Activated CD8-positive, alpha-beta memory T cell treated with anti-CD3 and anti-CD28 coated beads for 4 hours (primary cell): ENCODE measurements at places on chromosomes 5 and 9.

DNA sequence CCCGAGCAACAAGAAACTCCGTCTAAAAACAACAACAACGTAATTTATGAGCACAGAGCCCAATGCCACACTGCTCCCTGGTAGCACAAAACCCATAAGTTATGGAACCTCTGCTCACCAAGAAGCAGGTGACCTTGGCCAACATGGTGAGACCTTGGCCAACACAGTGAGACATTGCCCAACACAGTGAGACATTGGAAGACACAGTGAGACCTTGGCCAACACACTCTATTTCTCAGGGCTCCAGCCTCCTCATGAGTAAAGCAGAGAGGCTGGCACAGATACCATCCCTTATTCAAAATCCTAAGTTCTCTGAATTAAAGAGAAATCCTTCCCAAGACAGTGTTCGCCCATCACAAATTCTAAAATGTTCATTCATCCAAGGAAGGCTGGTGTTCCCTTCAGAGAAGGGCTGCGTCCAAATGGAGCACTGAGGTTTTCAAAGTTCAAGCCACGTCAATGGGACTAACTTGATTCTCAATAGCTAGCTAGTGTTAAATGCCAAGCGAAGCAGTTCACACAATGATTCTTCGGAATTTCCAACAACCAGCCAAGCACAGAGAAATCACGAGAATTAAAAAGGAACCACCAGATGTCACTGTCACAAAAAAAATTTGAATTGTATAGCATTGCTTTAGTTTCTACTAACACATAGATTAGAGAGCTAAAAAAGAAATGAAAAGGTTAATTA is 29.5 kb downstream of the TTC39B start:
- no peak for DNase-seq

- no peak for DNase-seq
These were observed 151.8 kb upstream of the MSX2 start for GRCh38 chr5:174572591-174572990.

- DNase-seq, result no peak
These were observed 1.1 kb upstream of the FAM78A start for GRCh38 chr9:131277287-131277909.

DNA sequence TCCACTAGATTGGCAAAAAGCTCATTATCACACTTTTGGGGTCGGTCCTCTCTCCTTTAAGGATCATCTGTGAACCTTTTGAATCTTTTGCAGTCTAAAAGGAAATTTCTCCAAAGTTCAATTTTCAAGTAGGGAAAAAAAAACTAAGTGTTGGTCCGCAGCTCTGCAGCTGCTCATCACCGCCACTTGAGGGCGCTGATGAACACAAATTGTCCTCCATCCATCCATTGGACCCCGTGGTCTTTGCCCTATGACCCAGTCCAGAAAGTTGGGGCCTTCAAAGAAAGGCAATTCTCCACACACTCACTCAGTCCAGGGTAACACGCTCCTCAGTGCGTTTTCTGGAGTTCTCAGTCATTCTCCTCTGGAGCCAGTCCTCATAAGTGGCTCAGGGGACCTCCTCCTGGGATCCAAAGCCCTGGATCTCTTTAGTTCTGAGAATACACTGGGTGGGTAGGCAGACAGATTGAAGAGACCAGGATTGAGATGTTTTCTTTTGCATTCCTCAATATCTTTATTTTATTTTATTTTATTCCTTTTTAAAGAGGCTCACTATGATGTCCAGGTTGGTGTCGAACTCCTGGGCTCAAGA is 63.6 kb upstream of the SLC28A3 start:
- DNase-seq, result no peak

- DNase-seq, result no peak
These were observed 22.8 kb upstream of the SCGB3A2 start for GRCh38 chr5:147855774-147856069.

- DNase-seq, result no peak
These were observed 262.3 kb downstream of the TAF11L14 start for GRCh38 chr5:17896605-17897004.

DNA sequence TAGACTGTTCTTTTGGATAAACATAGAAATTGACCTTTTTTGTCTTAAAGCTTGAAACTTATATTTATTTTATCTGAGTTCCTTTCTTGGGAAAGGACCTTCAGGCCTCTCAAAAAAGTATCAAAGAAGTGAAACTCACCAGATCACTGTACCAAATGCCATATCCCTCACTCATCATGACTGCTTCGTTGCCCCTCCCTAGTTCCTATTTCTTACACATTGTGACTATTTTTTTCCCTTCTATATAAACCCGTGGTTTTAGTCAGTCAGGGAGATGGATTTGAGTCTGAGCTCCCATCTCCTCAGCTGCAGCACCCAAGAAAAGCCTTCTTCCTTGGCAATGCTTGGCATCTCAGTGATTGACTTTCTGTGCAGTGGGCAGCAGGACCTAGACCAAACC is 129.4 kb downstream of the LPAR1 start:
- DNase-seq, result no peak

- DNase-seq, result peak; percentile 16
These were observed 511 bp downstream of the CYSTM1 start for GRCh38 chr5:140175367-140176030.

DNA sequence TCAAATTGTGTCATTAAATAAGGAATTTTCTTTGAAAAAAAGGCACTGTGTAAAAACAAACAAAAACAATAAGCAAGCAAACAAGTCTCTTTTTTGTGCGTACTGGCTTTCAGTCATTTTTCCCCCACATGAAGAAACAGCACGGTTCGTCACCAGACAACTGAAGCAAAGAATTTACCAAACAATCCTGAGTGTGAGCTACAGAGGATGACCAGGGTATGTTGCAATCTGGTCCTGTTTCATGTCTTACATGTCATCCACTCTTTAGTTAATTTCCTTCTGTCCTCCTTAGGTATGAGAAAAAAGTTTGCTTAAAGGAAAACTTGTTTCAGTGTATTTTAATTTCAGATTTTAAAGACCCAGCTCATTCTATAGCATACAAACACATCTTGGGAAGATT is 1080.7 kb upstream of the NUDT12 start:
- DNase-seq, result no peak

DNA sequence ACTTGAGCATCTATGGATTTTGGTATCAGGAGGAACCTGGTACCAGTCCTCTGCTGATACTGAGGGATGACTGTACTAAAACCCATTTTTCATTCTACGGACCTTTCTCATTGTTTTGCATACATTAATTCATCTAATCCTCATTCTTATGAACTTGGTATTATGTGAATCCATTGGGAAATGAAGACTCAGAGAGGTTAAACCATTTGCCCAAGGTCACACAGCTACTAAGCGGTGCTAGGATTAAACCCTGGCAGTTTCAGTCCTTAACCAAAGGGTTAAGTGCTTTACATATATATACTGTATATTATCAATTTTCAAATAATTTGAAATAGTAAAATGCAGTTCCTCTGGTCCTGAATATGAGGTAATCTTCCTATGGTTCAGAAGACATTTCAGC is 3.8 kb downstream of the CAMLG start:
- DNase-seq, result no peak

GRCh38 chr5:148523139-148523538 is 131.2 kb downstream of the HTR4 start:
- no peak for DNase-seq

DNA sequence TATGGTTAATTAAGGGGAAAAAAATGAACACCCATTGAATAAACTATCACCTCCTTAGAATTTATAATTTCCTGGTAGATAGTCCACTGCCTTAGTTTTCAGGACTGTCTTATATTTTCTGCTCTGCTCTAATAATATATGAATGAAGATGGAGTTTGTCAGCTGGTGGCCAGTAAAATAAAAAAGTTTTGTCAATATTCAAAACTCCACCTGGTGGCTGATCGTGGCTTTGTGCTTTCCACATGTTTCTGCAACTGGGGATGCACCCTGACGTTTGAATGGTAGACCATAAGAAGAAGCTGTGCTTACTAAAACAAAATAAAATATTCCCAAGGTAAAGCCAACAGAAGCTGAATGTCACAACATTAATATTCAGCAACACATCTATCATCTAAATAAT is 286.6 kb upstream of the IZUMO3 start:
- DNase-seq, result no peak

DNA sequence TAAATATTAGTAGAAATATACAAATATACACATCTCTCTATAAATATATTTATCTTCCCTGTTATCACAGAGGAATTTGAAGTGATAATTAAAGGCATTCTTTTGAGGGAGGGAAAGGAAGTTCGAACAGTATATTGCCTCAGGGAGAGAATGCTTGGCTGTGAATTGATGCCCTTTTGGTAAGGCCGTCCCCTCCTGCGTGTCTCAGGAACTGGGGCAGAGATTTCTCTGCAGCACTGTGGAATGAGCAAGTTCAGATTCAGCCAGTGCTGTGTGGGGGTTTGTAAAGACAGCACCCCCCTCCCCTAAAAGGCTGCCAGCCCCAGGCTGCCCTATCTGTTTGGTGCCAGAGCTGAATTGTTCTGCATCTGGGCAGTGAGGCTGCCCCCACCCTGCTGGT is 42.0 kb downstream of the UBE2QL1 start:
- DNase-seq, result no peak

- DNase-seq, result no peak
These were observed 62.7 kb upstream of the UNC5A start for GRCh38 chr5:176747670-176748072.

- no peak for DNase-seq
These were observed 27.6 kb downstream of the ZNF622 start for GRCh38 chr5:16437977-16438376.

DNA sequence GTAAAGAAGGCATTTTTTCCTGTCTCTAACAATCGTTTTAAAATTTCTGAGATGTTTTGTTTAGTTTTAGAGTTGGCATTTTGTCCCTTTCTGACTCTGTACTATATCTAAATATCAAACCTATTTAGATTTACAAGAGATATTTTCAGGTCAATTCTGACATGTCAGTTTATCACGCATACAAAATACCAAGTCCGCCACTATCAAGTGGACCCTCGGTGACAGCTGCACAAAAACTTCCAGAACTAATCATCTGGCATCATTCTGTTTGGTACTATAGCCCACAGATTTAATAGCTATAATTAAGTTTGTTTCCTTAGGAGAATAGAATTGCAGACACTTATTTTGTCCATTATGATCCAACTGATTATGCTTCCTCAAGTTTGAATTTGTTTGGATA is 1278.2 kb downstream of the CDH12 start:
- no peak for DNase-seq

- DNase-seq, result no peak
These were observed 14.2 kb downstream of the NDUFAF2 start for GRCh38 chr5:60959156-60959555.

DNA sequence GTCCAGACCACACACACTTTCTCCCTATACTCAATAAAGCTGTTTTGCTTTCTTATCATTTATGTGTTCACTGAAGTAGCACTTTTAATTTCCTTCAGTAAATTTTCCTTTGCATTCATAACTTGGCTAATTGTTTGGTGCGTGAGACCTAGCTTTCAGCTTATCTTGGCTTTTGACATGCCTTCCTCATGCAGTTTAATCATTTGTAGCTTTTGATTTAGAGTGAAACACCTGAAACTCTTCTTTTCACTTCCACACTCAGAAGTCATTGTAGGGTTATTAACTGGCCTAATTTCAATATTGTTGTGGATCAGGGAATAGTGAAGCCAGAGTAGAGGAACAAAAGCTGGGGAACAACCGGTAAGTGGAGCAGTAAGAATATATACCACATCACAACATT is 114.7 kb downstream of the ST8SIA4 start:
- no peak for DNase-seq

GRCh38 chr5:37355161-37355560 is 15.7 kb downstream of the NUP155 start:
- DNase-seq, result no peak

DNA sequence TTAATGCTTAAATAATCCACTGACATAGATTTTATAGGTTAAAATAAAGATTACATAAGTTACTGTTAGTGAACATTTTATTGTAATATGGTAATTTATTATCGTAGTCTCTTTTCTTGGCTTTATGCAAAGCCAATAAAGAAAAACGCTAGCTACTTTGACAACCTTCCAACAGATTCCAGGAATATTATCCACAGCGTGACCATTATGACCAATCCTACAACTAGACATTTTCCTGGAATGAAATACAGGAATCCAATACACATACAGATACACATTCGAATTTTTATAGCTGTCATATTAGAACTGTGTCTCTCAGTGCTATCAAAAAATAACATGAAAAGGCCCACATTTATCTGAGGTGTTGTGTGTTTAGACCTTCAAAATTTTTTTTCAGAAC is 13.1 kb downstream of the RPS23 start:
- no peak for DNase-seq

DNA sequence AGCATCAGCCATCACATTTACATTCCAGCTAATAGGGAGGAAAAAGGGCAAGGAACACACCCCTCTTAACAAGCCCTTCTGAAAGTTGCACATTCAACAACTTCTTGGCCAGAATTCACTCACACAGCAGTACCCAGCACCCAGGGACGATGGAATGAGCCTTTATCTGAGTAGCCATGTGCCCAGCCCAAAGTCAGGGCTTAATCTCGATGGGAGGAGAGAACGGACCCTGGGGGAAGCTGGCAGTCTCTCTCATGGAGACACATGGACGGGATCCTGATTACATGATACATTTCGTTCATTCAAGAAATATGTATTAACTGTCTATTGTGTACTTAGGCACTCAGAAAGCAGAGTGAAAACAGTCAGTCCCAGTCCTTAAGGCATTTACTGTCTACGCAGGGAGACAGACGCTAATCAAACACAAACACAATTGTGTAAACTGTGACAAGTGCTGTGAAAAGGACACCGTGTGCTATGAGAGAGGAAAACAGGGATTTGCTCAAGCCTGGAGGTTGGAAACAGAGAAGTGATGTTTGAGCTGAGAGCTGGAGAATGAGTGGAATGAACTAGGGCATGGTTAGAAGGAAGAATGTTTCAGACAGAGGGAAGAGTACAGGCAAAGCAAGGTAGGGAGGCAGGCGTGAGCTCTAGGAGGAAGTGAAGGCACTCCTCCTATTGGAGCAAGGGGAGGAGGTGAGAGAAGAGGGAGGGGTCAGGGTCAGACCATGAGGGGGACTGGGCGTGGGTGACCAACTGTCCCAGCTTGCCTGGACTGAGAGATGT is 7.4 kb downstream of the OTULINL start:
- DNase-seq, result no peak

GRCh38 chr5:137516251-137516797 is 17.2 kb upstream of the SPOCK1 start:
- DNase-seq, result no peak

DNA sequence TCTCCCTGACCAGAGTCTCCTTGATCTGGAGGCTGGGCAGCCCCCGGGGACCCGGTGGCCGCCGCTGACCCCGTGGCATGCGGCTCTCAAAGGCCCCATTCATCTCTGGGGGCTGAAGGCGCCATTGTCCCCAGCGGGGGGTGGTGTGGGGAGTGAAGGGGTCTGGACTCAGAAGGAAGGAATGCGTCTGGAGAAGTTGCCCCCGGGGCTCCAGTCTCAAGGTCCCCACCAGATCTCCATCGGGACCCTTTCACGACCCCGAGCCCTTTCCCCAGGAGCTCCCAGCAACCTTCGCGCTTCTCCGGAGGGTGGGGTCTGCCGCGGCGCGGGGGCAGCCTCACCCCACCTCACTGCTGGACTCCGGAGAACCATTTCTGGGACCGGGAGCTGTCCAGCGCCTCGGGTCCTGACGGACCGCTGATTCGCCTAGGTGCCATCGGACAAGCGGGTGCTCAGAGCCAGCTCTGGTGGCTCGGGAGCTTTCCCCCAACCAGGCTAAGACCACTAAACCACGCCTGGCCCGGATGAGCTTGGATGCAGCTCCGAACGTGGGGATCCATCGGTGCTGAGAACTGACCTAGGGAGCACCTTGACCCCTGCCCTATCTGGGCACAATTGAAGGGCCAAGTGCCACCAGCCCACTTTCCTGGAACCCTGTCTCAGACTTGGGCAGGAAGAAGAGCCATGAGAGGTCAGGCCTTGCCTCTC is 5.1 kb upstream of the PCDH1 start:
- DNase-seq, result no peak

GRCh38 chr5:119275601-119276173 is 80.1 kb upstream of the TNFAIP8 start:
- DNase-seq, result no peak
